ENCODE measurements at places on chromosomes 4 and X.

DNA sequence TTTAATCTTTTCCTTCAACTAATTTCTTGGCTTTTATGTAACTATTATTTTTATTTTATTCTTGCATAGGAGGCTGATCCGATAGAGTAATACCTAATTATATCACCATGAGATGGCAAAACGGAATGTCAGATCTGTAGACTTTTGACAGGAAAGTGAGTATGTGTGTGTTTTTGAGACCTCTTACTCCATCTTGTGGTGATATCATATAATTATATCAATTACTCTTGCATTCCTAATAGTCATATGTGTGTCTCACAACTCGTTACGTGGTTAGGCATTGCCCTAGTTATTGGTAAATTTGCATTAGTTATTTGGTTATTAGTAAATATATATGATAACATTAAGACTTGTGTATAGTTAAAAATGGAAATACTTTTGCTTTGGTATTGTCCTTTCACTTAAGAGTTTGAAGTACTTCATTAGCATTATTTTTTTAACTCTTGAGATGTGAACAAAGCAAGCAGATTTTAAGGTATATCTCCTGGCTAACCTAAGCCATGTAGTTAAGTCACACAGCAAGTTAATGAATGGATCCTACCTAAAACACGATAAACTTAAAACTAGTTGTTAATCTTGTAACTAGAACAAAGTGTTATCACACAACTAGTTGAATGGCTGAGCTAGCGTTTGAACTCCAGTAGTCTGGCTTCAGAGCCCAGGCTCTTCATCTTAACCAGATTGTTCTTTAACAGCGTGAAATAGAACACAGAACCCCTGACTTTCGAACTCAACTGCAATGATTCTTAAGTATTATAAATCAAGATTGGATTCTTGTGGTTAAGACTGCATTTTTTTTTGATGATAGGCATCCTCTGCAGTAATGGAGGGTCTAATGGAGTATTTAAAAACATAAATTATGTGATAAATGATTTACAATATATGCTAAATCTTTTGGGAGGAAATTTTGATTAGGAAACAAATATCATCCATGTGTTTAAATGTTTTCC, 67.1 kb downstream of the PGRMC2 start:
- DNase-seq, result no peak

- no peak for DNase-seq
Observed at GRCh38 chrX:147847999-147848398, 63.7 kb upstream of the FMR1 start.

DNA sequence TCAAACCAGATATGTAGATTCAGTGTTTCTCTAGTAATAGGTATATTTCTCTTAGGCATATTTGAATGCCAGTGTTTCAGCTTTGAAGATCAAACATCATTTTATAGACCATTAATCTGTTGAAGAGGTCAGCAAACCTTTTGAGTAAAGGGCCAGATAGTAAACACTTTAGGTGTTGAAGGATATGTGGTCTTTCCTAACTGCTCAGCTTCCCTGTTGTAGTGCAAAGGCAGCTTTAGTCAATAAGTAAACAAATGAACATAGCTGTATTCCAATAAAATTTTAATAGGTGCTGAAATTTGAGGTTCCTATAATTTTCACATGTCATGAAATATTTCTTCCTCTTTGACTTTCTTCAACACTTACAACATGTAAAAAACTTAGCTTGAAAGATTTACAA, 201.6 kb downstream of the ADGRL3 start:
- no peak for DNase-seq

GRCh38 chrX:13200398-13200797, 119.5 kb downstream of the ATXN3L start:
- no peak for DNase-seq

- peak; percentile 61 for DNase-seq
Observed at GRCh38 chrX:72123471-72124185, 8.1 kb downstream of the RTL5 start.

DNA sequence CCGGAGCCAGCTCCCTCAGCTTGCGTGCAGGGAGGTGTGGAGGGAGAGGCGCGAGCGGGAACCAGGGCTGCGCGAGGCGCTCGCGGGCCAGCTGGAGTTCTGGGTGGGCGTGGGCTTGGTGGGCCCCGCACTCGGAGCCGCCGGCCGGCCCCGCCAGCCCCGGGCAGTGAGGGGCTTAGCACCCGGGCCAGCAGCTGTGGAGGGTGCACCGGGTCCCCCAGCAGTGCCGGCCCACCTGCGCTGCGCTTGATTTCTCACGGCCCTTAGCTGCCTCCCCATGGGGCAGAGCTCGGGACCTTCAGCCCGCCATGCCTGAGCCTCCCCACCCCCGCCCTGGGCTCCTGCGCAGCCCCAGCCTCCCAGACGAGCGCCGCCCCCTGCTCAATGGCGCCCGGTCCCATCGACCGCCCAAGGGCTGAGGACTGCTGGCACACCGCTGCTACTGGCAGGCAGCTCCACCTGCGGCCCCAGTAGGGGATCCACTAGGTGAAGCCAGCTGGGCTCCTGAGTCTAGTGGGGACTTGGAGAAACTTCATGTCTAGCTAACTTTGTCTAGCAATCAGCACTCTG, 37.8 kb upstream of the SMARCAD1 start:
- DNase-seq, result no peak

- peak; percentile 34 for DNase-seq
Observed at GRCh38 chr4:184238072-184238745, 20.5 kb upstream of the ENPP6 start.
